ENCODE measurements at places on chromosomes 7 and 10.
A peak's percentile ranks its signal among the peaks of the same experiment; 100 is the strongest.

- no peak for DNase-seq
Measured at GRCh38 chr7:151776876-151777494, 99.9 kb downstream of the PRKAG2 start.

DNA sequence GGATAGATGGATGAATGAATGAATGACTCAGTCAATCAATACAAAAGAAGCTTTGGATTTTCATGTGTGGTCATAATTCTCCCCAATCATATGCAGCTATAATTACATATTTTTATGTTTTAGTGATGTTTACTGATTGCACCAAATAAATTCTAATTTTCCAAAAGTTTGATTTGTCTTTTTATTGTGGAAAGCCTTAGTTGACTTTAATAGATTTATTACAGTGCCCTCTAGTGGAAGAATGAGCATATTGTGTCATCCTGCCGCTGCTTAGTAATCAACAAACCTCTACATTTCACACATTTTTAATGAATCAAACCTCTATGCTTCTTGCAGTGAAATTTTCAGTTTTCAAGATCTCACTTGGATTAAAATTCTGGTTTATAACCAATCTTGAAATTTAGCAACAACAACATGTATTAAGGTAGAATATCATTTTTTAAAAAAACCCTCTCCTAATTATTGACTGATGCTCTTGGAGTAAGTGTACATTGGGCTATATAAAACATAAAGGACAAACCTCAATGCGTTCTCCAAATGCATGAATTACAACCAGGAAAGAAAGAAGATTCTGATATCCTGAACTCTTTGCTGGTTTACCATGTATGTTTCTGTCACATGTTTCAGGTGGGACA, 55.6 kb upstream of the PNLIP start:
- DNase-seq = no peak

GRCh38 chr10:119494236-119495020, 48.1 kb downstream of the RGS10 start:
- DNase-seq = no peak

DNA sequence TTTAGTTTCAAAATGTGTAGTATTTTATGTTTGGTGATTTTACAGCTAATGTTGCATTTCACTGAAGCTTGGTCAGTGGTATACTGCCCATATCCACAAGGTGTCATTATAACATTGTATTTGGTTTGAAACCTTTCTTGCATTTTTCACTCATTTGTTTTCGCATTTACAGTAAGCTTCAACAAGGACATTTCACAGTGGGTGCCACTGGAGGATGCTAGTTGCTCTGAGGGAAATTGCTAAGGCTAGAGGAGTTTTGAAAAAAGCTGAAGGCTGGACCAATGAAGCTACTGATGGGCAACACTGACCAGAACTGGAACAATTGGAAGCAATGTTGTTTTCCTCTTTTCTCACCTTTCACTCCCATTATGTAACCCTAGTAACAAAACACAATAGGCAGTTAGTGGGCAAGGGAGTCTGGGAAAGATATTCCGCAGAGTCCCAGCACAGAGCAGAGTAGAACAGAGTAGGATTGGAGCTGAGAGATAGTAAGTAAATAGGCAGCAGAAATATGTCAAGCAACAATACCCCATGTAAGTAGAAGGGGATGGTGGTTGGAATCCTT, 23.6 kb upstream of the SRI start:
- DNase-seq = no peak

- DNase-seq = no peak
Measured at GRCh38 chr10:3750006-3750816, 34.8 kb downstream of the KLF6 start.

- no peak for DNase-seq
Measured at GRCh38 chr10:35185260-35186034, 58.8 kb downstream of the CREM start.

DNA sequence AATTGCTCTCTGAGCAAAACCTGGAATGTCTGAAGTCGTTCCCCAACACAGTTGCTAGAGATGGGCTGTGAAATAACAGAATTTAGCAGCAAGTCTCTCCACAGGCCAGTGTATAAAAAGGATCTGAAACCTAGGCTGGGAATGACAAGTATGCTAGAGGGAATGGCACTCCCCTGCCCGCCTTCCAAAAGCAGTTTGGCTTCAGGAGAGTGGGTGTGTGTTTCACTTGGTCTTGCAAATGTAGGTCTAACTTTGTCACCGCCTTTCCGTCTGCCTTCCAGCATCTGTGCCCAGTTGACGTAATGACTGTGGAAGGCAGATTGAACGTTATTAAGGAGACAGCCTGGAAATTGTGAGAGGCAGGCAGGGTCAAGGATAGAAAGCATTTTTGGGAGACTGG, 18.0 kb upstream of the MTURN start:
- no peak for DNase-seq

GRCh38 chr10:76514321-76514720, 1082.9 kb downstream of the LRMDA start:
- DNase-seq = no peak

GRCh38 chr7:11449316-11449715, 382.7 kb downstream of the THSD7A start:
- no peak for DNase-seq

GRCh38 chr7:46610746-46611145, 689.7 kb upstream of the IGFBP3 start:
- DNase-seq = no peak

DNA sequence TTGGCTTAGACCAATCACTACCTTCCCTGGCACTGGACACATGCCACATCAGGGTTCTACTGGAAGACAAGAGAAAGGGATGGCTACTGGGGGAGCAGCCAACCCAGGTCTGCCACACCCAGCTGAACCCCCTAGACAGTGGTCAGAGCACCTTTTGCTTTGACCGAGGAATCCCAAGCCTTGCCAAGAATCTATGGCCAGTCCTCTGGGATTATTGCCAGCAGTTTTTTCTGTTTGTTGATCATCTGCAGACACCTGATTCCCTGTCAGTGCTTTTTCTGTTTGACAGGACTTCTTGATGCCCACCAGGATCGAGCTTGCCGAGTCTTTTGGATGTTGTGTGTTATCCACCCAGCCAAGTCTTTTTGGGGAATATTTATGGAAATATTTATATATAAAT, 476.2 kb upstream of the GALNT17 start:
- DNase-seq = no peak

GRCh38 chr10:111083222-111084095, 6.6 kb downstream of the ADRA2A start:
- DNase-seq = no peak

- DNase-seq = no peak
Measured at GRCh38 chr10:80163741-80164341, 31.3 kb downstream of the PLAC9 start.

- no peak for DNase-seq
Measured at GRCh38 chr7:410395-410910, 109.2 kb downstream of the PDGFA start.

DNA sequence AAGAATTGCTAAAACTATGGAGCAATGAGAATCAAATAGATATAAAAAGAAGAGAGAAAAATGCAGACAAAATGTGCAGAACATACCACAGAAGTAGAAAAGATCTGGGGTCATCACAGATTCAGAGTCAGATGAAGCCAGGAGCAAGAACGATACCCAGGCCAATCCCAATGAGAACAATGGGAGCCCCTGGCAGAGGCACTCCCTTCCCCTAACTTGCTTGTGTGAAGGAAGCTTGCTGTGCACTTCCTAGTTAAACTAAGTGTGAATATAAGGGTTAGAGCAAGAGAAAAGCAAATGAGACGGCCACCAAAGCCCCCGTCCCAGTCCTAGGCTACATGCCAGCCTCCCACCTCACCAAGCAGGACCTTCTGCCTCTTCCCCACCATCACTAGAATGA, 12.7 kb downstream of the PARP12 start:
- DNase-seq = no peak

- peak; percentile 65 for DNase-seq
Measured at GRCh38 chr7:142798451-142799436, 28.0 kb downstream of the PRSS2 start.

- DNase-seq = no peak
Measured at GRCh38 chr10:116835658-116836057, 13.6 kb upstream of the ENO4 start.

GRCh38 chr10:4059471-4060138, 274.6 kb upstream of the KLF6 start:
- DNase-seq = no peak

DNA sequence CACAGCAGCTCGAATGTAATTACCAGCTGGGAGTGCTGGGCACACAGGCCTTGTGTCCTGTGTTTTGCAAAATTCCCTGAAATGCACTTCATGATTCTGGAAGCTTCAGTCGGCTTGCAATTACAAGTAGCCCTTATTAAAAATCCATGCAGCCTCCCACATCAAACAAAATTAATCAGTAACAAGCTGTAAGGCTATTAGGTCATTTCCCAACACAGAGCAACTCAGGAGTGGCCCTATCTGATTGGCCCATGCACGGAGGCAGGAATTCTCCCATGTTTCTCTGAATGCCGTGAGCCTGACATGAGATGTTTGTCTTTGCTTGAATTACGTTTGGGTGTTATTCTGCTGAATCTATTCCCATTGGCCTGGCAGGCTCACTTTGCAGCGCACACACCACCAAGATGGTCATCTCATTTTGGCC, 36.9 kb downstream of the FOXL3 start:
- DNase-seq = no peak

DNA sequence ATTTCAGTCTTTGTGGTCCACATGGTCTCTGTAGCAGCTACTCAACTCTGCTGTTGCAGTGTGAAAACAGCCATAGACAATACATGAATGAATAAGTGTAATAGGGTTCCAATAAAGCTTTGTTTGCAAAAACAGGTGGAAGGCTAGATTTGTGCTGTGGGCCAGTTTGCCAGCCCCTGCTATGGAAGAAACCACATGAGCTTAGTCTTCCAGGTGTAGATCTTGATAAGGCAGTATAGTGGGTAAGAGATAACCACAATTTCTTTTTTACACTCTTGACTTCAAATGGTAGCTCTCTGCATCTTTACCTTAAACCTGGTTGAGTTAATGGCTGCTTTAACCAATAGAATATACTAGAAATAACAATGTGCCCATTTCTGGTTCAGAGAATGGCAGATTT, 135.0 kb upstream of the PALS2 start:
- DNase-seq = no peak

DNA sequence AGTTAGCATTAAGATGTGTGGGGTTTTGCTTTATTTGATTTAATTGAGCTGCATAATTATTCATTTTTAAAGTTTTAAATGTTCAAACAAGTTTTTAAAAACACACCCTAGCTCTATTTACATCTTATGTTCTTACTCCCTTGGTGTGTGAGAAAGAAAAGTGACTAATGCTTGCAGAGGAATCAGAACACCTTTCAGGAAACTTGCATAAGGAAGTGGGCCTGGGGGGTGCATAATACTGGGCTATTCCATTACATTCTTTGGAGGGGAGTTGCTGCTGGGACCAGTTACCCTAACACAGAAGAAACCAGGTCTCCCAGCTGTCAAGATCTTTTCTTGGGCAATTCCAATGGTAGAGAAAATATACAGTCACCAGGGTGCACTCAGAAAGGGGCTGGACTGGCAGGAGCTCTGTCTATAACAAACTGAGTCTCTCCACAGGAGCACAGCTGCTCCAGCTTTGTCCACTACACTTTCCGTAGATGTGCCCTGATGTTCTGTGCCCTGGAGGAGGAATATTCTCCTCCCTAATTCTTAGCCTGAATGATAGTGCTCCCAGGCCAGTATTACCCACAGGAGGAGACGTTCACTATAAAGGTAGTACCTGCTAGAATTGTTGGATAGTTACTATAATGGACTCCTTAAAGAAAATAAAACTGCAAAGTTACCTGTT, 304.2 kb downstream of the CDC14C start:
- no peak for DNase-seq

GRCh38 chr10:108069096-108069495, 904.6 kb upstream of the SORCS1 start:
- DNase-seq = no peak

GRCh38 chr10:12783293-12783692, 218.2 kb downstream of the CCDC3 start:
- DNase-seq = no peak

GRCh38 chr7:117230276-117231046, 92.4 kb downstream of the WNT2 start:
- no peak for DNase-seq
